ENCODE measurements at places on chromosomes 1 and 21.

DNA sequence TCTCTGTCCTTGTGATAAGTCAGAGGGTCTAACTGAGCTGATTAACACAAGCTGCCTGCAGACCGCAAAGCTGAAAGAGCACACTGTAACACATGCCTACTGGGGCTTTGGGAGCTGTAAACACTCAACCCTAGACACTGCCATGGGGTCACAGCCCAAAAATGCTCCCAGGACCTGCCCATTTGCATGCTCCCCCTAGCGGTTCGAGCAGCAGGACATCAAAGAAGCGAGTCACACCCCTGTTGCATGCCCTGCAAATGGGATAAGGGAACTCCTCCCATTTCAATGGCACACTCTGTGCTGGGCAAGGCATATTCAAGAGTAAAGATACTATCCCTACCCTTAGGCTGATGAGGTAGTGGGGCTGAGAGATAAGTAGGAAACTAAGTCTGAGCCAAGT, 22.8 kb downstream of the LCE3E start:
- peak; percentile 36 for DNase-seq

GRCh38 chr1:172601046-172601630, 57.8 kb upstream of the FASLG start:
- DNase-seq, result no peak

DNA sequence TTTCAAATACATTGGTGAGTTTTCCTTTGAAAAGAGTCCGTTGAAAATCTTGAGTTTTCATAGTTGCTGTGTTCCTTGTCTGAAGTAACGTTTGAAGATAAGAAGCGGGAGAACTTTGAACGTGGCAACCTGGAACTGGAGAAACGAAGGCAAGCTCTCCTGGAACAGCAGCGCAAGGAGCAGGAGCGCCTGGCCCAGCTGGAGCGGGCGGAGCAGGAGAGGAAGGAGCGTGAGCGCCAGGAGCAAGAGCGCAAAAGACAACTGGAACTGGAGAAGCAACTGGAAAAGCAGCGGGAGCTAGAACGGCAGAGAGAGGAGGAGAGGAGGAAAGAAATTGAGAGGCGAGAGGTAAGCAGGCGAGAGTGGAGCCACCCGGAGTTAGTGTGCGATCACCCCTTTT, 129.7 kb downstream of the ITSN1 start:
- DNase-seq, result no peak

GRCh38 chr1:156257711-156258110, 9.9 kb upstream of the PAQR6 start:
- peak; percentile 46 for DNase-seq

DNA sequence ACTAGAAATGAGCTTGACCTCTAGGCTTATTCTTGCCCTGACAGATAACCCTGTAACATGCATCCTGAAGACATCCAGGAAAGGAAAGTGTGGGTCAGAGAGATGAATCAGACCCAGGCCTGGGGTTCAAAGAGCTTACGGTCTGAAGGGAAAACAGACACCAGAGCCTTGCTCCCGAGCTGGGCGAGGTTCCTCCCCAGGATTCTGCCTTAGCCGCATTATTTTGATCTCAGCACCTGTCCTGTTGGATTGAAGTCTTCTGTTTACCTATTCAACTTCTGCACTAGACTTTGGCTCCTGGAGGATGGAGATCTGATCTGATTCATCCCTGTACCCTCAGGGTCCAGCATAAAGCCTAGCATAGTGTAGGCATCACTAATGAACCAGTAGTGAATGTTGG, 1.9 kb downstream of the CYP4B1 start:
- no peak for DNase-seq

DNA sequence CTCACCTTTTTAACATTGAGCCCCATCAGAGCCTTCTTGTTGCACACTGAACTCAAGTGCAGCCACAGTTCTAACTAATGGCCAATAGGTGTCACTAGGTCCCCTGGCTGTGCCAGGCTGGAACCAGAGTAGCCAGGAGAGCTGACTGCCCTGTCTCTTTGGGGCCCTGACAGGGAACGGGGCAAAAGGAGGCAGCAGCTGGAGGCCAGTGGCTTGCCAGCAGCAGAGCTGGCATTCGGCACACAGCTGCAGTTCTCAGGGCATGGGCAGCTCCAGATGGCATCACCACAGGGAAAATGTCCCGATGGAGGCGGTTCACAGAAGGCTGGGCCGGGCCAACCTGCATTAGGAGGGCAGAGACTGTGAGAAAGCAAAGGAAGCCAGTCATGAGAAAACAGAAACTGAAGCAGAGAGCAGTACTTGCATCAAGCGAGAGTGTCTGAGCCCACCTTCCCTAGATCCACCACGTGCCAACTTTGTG, 188.6 kb downstream of the FCRL5 start:
- peak; percentile 84 for DNase-seq

GRCh38 chr1:11311816-11312755, 39.1 kb downstream of the UBIAD1 start:
- DNase-seq, result peak; percentile 18

DNA sequence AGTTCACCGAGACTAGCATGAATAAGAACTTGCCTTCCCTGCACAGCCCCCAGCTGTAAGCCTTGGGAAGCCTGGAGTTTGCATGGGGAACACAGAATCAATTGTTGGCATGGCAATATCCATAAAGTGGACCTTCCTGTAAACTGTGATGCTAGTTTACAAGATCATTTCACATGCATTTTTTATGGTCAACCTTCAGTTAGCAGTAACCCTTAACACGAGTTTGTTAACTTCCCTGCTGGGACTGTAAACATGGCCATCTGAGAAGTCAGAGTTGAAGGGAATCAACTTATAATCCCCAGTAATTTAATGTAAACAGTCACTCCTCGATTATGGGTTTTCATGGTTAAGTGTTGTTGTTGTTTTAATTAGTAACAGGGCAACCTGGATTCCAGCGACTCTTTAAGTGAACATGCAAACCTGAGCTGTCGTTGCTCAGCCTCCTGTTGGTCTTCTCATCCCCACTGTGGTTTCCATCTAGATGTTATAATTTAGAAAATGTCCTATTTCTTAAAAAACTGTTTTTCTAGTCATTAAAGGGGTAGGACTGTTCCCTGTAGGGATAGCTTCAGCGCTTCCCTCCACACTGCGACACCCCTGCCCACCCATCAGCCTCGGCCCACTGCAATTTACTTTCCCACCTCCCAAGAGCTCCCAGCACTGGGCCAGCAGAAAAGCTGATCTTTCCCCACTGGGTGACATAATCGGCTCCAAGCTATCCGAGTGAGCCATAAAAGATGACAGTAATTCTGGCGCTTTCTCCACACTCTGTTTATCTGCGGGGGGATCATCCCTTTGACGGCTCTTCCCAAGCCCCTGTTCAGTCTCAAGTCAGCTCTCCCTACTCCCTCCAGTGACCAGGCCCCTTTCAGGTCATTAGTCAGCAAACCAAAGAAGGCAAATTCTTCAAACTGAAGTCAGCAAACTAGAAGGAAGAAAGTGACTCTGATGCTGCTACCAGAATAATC, 107.6 kb upstream of the IPO9 start:
- DNase-seq, result no peak

GRCh38 chr21:35556536-35556935, 503.8 kb downstream of the SETD4 start:
- DNase-seq, result no peak

DNA sequence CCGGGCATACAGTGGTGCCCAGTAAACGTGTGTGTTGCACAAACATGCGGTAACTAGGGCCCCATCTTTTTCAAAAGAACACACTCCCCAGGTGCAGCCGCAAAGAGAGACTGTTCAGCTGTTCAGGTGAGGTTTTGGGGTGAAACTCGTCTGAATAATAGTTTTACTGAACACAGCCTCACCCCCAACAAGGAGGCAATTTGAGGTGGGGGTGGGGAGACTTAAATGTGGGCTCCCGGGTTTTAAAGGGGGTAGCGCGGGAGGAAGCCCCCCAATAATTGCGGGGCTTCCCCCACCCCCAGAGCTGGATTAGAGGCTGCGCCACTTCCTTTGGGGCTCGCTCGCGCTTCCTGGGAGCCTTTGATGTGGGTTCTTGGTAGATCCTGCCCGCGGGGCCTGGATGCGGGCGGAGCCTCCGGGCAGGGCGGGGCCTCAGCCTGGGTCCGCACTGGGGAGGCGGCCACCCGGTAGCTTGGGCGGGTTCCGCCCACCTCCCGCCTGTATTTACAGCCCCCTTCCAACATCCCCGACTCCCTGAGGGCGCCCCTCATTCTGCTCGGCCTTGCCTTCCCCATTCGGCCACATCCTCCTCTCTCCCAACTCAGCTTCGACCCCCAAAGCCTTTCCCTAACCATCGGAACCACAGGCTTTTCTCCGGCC, 6.4 kb upstream of the EPHA2 start:
- DNase-seq, result peak; percentile 39

DNA sequence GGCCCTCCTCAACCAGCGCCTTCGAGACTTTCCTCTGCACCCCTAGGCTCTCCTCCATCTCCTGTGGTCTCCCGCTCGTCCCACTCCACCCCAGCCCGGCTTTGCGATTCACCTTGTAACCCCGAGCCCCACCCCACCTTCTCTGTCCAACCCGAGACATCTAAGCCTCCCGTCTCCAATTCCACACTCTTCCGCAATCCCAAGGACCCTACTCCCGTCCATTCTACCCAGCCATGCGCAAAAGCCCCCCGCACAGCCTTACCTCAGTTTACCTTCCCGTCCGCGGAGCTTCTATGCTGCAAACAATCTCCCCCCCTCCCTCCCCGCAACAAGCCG, 174 bp downstream of the SH3BP5L start:
- DNase-seq, result no peak

DNA sequence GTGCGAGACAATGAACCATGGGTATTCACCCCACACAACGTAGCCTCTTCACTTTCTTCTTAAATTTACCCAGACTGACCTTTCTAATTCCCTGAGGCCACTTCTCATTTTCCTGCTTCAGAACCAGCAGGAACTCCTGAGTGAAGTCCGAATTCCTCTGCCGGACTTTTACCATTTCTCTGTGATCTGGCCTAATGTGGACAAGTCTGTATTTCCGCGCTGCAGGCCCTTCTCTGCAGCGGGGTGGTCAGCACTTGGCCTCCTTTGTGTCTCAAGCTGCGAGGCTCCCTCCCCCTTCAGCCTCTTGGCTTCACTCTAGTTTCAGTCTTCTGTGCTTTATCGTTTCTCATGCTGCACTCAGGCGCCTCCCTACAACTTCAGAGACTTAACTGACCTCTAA, 9.4 kb upstream of the CTBS start:
- DNase-seq, result no peak

GRCh38 chr21:45898781-45899180, 82.8 kb upstream of the COL6A1 start:
- DNase-seq, result no peak

DNA sequence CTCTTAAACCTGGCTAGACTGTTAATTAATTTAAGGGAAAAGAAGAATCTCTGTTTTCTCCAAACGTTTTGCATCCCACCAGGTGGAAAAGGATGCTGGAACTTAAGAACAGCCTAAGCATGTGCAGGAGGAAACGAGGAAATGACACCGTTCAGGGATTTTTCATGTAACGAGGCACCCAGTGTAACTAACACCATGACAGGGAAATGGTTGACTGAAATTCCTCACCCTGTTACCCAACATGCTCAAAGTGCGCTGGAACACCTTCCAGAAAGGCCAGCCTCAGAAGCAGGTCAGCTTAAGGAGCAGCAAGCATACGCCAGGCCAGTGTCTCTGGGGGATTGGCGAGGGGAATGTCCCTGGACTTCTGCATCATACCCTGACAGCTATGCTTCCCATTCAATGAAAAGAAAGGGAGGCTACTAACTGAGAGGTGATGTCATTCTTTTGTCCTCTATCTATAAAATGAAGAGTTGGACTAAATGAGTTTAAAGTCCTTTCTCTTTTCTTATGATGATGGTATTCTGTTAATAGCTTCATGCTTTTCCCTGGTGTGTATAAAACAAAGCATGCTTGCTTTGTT, 21.6 kb downstream of the TNN start:
- DNase-seq, result no peak

DNA sequence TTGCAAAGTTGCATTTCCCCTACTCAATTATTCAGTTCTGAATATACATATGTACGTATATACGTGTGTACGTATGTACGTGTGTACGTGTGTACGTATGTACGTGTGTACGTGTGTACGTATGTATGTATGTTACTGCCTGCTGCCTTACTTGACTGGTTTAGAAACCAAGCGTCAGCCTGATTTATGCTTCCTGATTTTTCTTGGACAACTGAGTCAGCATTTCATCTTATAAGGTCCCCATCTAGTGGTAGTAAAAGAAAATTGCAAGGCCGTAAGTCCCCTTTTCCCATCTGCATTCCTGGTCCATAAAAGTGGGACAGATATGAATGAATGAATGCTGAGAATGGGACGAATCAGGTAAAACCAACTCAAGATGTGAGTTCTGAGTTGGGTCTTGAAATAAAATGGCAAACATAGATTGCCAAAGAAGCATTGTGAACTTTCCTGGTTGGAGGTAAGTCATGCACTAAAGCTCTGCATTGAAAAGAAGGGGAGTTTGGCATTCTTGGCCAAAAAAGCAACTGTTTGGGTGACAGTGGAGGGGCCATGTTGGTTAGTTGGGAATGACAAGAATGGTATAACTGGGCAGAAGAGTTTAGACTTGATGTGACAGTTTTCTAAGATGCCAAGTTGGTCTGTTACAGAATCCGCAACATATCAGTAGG, 76.4 kb upstream of the DNAH14 start:
- peak; percentile 41 for DNase-seq

DNA sequence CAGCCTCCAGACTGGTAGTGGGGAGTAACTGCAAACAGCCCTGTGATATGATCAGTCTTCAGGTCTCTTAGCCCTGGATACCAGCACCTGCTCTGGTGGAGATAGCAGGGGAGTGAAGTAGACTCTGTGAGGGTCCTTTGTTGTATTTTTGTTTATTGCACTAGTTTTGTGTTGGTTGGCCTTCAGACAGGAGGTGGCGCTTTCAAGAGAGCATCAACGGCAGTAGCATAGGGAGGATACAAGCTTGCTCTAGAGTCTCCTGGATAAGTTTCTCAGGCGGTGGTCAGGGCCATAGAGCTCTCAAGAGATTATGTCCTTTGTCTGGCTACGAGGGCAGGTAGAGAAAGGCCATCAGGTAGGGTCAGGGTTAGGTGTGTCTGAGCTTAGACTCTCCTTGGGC, 116.4 kb downstream of the USH2A start:
- no peak for DNase-seq

- no peak for DNase-seq
Observed at GRCh38 chr1:187871177-187871845, 1042.6 kb downstream of the PLA2G4A start.

- no peak for DNase-seq
Observed at GRCh38 chr1:67883069-67883468, 49.8 kb upstream of the GNG12 start.

DNA sequence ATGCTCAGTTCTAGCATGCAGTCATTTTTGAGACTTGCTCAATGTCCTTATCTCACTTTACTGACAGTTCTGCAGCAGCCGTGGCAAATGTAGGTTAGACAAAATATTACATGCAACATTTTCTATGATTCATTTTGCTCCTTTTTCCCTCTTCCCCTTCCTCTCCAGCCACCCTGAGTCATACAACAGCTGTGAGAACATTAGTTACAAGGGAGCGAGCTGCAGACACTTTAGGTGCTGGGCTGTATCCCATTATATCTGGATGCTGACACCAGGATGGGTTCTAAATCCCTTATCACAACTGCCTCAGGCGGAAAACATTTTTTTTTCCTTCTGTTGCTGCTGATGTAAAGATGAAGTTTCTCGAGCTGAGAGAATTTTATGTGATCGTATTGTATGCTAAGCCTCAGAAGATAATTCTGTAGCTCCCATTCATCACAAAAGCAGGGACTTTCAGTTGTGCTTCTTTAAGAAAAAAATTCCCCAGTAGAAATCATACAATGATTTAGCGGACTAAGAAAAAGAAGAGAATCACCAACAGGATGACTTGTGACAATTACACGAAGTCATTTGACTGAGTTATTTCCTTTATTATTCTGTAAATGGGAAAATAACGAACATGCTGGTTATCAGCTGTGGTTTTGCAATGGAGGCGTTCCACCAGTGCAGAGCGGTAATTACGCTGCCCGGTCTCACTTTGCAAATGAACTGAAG, 345.0 kb downstream of the DISC1 start:
- peak; percentile 70 for DNase-seq

Data from hematopoietic multipotent progenitor cell treated with erythropoietin and hydrocortisone succinate and interleukin-3 and kit ligand, for 6 days (in vitro differentiated cells).